Kidney (tissue), 22 donors: ENCODE measurements at places on chromosomes 7 and 10.

DNA sequence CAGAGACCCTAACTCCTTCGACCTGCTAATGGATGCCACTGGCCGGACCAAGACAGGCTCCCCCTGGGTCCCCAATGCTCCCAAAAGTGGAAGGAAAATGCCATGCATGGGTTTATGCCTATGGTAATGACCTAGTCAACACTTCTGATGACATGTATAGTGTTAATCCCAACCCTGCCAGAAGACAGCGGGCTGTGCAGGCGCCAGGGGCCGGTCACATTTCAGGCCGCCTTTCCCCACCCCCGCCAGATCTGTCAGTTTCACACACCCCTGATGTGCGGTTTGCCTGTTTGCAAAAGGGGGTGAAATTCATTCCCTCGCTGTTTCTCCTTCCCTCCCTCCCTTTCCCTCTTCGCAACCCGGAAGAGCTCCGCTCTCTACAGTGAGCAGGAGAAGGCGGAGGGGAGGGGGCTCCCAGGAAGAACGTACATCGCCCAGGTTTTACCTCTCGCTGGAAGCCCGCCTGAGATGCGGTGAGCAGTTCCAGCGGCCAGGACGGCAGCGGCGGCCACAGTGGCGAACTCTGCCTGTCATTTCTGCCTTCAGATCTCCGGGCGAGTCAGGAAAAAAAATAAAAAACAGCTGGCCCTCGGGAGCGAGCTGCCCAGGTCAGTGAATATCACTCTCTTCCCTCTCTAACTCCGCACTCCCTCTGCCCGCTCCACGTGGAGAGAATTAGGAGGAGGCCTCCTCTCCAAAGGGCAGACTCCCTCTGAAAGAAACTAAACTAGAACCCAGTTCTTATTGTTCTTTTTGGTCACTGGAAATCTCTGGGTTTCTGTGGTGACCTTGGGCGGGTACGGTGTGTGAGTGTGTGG, 9.4 kb upstream of the GATA3 start:
- DNase-seq: peak; percentile 82

- DNase-seq: no peak
These were observed 332.1 kb downstream of the WDR11 start for GRCh38 chr10:121183236-121183635.

GRCh38 chr10:817371-817770, 114.1 kb downstream of the LARP4B start:
- DNase-seq: no peak

- DNase-seq: no peak
These were observed 10.4 kb downstream of the ADCY1 start for GRCh38 chr7:45584261-45585210.

DNA sequence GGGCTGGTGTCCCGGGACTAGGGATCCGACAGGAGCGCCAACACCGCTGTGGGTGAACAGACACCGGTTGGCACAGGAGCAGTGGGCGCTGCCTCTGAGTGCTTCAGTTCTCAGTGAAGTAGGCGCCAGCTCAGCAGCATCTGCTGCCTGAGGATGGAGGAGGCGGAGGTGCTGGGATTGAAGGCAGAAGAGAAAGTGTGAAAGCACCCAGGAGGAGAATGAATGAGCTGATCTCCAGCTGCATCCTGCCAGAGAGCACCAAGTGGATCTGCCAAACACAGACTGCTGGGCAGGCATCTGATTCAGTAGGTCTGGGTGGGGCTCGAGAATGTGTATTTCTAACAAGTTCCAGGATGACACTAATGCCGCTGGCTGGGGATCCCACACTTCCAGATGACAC, 74.5 kb downstream of the LANCL2 start:
- no peak for DNase-seq

DNA sequence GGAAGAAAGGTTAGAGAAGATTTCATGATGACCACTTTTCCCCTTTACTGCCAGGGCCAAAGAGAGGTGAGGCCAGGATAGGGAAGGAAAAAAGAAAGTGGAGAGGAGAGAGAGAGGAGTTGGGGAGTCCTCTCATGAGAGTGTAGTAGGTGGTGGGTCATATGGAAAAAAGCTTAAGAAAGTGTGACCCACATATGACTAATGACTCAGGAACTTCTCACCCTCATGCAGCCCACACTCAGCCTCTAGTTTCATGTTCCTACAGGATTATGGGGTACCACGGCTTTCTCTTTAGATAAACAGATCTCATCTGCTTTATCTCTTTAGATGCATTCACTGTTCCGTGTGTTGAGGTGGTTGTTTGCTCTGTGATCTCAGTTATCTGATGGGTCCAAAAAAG, 462.5 kb upstream of the IGFBP3 start:
- DNase-seq: no peak

DNA sequence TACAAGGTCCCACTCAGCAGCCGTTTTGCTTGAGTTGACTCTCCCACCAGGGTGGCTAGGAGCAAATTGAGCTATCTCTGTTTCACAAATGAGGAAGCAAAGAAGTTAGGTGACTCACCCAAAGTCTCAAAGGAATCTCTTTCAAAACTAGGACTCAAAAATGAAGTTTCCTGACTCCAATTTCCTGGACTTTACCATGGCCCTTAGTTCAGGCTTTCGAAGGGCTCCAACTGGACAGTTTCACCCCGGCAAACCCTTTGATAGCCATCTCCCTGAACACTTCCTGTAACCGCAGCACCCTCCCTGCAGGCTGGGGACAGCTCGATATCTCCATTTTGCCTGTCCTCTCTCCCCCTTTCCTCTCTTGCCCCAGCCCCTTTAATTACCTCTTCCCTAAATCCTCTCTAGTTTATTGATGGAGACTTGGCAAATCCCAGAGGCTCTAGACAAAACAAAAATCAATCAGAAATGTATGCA, 4.7 kb upstream of the AFAP1L2 start:
- no peak for DNase-seq

- DNase-seq: no peak
These were observed 50.5 kb downstream of the MALSU1 start for GRCh38 chr7:23349484-23350157.

DNA sequence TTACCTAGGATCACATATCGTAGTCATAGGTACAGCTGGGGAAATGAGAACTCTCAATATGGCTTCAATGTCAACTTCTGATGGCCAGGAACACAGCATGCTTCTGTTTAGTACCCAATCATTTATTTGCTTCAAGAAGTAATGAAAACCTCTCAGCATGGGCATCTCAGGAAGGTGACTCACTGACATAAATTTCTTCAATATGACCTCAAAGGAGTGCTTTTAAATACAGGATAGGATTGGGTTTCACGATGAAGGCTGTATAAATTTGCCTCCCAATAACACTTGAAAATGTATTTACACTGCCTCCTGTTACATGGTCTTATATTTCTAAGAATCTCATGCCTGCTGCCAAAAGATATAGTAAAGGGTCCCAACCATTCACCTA, 15.1 kb downstream of the ITGA8 start:
- no peak for DNase-seq

DNA sequence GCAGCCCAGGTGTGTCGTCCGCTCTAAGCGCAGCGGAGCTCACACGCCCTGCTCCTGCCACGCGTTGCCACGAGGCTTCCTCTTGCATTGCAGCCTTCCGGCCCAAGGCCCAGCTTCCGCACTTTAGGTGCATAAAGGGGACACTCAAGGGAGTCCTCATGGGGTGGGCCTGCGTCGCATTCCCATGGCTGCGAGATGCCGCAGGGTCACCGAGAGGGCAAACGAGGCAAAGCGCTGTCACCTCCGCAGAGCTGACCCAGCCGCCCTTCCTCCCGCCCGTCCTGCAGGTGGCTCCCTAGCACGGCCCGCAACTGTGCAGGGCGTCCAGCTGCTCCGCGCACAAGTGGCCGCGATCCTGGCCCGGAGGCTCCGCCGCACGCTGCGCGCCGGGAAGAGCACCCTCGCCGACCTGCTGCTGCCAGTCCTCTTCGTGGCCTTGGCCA, 283.5 kb downstream of the ABCA13 start:
- DNase-seq: no peak
